ENCODE measurements at places on chromosomes 3 and 15.

GRCh38 chr15:42133356-42133755 is 23.1 kb downstream of the PLA2G4F start:
- DNase-seq, result no peak

DNA sequence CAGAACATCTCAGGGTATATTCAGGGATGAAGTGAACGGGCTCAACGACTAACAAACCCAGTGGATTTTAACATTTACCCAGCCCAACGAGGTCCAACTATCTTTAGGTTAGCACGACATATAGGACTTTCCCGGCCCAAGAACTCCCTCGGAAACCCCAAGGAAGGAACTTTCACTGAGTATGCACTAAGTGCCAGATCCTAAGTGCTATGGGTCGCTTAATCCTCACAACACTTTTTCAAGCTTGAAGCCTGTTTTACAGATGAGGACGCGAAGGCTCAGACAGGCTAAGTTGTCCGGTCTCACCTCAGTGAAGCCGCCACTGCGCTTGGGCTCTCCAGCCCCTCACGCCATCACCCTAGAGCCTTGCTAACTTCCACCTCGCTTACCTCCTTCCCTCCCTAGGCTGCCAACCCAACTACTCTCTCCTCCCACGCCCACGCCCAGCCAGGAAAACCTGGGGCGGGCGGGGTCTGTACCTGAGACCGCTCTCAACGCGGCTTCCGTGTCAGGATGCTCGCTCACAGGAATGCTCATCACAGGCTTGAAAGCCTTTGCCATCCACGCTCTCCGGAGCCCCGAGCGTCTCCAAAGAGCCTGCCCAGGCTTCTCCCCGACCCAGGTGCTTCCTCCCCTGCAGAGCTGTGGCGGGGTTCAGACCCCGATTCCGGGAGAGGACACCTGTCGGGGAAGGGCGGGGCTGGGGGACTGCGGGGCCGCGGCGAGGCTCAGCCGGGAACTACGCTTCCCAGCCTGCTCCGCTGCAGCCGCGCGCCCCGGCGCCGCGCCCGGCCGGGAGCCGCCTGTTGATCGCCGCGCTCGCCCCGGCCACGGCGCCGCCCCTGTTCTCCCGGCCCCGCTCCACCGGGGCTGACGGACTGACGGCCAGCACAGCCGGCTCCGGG is at the start of gene TMOD2:
TMOD2 (plus strand) TSS at position 806 of the 905 bp plus-strand sequence. CDS start 14,845 bp downstream, outside the sequence.
- peak; percentile 40 for DNase-seq

DNA sequence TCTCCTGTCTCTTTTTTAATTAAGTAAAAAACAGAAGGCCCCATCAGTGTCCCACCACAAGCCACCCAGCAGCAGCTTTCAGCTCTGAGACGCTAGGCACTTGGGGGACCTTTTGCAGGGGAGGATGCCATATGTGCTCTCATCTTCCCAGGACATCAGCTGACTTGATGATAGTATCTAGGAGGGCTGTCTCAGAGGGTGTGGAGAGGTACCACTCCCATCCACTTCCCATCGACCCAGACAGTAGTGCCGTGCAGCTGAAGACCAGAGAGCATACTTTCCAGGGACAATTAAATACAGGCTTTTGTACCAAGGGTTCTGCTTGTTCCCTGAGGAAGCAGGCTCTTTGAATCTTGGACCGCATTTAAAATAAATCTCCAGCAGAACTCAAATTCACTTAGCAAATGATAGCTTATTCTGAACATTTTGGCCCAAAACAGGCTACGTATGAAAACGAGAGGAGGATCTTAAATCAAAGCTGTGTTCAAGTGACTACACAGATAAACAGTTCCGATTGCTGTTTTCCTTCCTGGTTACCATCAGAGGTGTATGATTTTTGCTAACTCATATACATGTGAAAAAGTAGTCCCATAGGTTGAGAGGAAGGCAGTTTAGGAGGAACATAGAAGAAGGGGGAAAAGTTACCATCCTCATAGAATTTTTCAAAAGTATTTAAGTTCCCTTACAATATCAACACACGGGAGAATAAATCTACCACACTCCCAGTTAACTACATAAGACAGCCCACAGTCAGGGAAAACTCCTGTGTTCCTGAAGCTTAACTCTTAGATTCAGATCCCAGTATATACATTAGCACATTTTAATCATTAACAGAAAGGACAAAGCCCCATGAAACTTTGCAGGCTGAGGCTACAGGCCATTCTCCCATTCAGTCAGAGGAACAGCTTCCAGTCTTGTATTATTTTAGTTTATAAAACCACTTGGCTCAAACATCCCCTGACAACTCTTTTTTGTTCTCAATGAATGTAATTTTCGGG is 9.5 kb downstream of the WNT5A start:
- no peak for DNase-seq

DNA sequence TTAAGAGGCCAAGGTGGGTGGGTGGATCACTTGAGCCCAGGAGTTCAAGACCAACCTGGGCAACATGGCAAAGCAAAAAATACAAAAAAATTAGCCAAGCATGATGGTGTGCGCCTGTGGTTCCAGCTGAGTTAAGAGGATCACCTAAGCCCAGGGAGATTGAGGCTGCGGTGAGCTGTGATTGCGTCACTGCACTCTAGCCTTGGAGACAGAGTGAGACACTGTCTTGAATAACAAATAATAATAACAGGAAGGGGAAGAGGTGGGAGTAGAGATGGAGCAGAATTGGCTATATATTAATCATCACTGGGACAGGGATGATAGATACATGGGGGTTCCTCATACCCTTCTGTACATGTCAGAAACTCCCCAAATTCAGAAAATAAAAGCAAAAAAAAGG is 23.8 kb upstream of the NMB start:
- no peak for DNase-seq

DNA sequence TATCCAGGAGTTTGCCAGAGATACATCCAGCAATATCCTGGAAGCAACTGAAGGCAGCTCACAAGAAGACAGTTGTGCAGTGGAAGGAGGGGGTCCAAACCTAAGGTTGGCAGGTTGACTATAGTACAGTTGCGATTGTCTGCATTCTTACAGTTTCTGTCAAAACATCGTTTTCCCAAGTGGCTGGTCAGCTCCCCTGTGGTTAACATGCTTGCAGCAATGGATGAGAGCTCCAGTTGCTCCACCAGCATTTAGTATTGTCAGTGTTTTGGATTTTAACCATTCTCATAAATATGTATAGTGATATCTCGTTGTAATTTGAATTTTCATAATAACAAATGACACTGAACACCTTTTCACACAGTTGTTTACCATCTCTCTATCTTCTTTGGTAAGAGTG is 31.5 kb downstream of the KLF13 start:
- DNase-seq, result no peak
